ENCODE measurements at places on chromosomes 4 and X.

DNA sequence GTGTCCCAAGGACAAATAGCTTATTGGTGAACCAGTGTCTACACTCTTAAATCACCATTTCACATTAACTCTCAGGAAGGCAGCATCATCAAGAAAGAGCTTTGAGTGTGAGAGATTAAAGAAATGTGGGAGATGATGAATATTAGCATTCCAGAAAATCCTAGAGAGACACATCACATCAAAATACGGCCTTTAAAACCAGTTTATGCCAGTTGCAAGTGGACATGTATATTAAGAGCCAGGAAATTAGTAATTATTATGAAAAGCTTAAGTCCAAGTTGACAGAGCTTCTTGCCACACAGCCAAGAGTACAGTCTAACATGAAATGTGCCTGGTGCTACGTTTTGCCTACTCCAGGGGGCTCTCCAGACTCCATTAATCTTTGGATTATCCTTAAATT is 503.0 kb upstream of the BOD1L1 start:
- DNase-seq, result no peak

- DNase-seq, result no peak
These were observed 84.9 kb upstream of the TAB3 start for GRCh38 chrX:30973784-30974427.

GRCh38 chrX:94551831-94552230 is 877.8 kb downstream of the FAM133A start:
- no peak for DNase-seq

- no peak for DNase-seq
These were observed 66.1 kb downstream of the TENT5D start for GRCh38 chrX:80486299-80486698.

- DNase-seq, result no peak
These were observed 17.1 kb downstream of the NAT8L start for GRCh38 chr4:2075987-2076907.

Measured in lower leg skin (tissue), 4 donors.